T-helper 2 cell (primary cell): ENCODE measurements at places on chromosomes 11 and 22.

- no peak for DNase-seq
These were observed 32.5 kb downstream of the MICAL2 start for GRCh38 chr11:12142909-12143308.

DNA sequence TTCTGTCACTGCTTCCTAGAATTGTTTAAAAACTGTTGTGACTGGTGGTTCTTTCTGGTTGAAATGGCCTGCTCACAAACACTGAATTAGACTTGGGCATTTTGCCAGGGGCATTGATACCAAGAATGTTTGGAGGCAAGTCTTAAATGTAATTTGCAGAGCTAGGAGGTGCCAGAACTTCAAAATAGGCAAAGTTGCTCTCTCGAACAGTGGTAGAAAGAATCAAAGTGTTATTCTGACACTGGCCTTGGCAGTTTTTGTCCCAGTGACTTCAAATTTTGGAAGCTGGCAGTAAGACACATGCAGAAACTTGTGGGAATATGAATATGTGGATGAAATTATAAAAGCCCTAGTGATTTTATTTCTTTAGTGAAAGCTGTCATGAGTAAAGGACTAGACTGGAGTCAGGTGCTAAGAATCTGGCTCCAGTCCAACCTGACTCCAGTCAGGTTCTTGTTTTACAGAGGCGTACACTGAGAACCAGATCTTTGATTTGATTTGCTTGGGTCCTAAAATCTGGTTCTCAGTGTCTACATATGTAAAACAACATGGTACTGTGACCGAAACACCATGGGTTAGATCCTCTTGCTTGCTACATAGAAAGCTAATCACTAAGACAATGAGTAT, 20.9 kb downstream of the SVIP start:
- DNase-seq: no peak

DNA sequence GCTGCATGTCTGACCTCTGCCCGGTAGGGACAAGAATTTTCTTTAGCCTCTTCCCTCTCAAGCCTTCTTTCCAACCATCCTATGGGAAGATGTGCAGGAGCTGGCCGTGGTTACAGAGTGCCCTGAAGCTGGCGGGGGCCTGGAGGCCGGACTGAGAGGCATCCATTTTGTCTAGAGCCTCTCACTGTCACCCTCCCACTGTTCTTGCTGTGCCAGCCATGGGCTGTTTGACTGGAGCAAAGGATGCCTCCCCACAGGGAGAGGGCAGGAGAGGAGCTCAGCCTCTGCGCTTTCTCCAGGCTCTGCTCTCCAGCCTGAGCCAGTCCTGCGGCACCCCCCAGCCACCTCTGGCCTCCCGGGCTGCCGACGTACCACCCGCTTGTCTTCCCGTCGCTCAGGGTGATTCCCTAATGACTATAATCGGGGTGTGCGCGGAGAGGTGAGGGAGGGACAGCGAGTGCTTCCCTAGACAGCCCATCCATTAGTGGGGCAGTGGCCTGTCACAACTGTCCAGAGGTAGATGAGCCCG, 123.8 kb downstream of the NECTIN1 start:
- no peak for DNase-seq

DNA sequence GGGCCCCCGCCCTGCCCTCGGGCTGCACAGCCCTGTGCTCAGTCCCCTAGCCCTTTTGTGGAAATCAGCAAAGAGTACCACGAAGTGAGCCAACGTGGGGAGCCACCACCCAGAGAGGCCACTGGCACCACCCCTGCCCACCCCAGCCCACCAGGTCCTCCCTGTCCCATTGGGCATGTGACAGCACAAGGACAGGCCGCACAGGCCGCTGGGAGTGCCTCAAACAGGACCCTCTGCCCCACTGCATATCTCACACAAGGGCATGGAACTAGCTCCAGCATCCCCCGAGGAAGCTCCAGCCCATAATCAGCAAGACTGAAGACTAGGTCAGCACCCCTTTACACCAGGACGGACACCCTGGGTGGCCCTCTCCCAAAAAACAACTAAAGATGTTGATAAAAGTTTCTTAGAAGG, 29.7 kb downstream of the GNB1L start:
- no peak for DNase-seq

GRCh38 chr11:113474362-113475159, 637 bp downstream of the DRD2 start:
- peak; percentile 17 for DNase-seq

GRCh38 chr11:17148536-17148935, 59.2 kb downstream of the PIK3C2A start:
- DNase-seq: no peak

- DNase-seq: no peak
These were observed 16.9 kb downstream of the SMIM38 start for GRCh38 chr11:69172674-69173073.

DNA sequence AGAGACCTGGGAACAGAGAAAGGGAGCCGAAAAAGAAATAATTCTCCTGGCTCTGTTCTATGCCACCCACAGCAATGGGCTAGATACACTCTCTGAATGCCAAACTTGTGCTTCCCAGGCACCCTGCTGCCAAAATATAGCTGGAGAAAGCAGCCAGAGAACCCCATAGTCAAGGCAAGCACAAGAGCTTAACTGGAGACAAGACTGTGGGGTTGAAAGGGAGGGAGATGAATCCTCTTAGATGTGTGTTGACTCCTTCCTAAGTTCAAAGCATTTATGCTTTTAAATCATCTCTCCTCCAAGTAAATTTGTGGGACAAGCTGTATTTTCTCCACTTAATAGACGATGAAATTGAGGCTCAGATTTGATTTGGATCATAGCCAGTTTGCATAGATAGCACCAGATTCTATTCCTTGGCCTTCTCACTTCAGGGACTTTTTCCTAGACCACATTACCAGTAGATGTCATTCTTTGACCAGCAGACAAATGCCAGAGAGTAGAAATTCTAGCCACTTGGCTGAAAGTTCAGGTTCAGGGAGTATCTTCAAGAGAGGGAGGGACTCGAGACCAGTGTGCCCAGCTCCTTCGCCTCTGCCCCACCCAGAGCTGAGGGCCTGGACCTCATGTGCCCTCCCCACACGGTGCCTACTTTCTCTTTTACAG, 16.5 kb upstream of the ETS1 start:
- no peak for DNase-seq

- no peak for DNase-seq
These were observed 313.6 kb upstream of the ANO3 start for GRCh38 chr11:26018336-26018735.

DNA sequence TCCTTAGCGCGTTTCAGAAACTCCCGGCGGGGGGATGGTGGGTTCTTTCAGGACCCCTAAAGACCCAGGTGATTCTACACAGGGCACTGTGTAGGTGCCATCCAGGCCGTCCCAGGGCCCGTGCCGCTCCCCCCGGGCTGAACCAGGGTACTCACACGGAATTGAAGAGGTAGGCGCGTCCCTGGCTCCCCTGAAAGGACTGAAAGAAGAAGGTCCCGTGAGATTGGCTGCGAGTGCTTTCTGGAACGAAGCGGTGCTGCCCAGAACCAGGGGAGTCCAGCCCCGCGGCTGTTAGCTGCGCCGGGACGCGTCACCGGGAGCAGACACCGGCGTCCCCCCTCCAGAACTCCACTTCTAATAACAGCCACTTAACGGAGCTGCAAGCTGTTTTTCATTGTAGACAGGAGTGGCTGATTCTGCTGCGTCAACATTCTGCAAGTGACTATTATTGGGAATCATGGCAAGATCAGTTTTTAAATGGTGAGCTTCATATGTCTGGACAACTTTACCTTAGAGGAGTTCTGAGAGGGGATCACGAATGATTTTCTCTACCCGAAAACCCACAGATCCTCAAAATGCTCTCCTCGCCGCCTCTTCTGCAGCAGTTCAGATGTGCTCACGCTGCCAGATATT, 31.8 kb downstream of the YPEL1 start:
- no peak for DNase-seq

- no peak for DNase-seq
These were observed 55.6 kb upstream of the LYVE1 start for GRCh38 chr11:10623797-10624761.

GRCh38 chr11:1317432-1317831, 8.0 kb upstream of the TOLLIP start:
- no peak for DNase-seq

DNA sequence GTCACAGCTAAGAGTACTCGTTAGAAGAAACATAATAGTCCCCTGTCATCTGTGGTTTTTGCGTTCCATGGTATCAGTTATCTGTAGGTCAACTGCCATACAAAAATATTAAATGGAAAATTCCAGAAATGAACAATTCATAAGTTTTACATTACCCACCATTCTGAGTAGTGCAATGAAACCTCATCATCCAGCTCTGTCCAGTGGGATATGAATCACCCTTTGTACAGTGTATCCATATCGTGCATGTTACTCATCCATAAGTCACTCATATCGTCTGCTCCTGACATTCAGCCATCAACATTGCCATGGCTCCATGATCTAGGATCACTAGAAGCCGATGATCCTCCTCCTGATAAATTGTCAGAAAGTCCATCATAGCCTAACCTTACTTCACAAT, 174.9 kb upstream of the C11orf87 start:
- no peak for DNase-seq

- DNase-seq: peak; percentile 82
These were observed at the start of gene SERHL2 for GRCh38 chr22:42553475-42554361. Gene SERHL2 (plus strand): TSS chr22:42553956. CDS start chr22:42554021, 65 bp downstream.

DNA sequence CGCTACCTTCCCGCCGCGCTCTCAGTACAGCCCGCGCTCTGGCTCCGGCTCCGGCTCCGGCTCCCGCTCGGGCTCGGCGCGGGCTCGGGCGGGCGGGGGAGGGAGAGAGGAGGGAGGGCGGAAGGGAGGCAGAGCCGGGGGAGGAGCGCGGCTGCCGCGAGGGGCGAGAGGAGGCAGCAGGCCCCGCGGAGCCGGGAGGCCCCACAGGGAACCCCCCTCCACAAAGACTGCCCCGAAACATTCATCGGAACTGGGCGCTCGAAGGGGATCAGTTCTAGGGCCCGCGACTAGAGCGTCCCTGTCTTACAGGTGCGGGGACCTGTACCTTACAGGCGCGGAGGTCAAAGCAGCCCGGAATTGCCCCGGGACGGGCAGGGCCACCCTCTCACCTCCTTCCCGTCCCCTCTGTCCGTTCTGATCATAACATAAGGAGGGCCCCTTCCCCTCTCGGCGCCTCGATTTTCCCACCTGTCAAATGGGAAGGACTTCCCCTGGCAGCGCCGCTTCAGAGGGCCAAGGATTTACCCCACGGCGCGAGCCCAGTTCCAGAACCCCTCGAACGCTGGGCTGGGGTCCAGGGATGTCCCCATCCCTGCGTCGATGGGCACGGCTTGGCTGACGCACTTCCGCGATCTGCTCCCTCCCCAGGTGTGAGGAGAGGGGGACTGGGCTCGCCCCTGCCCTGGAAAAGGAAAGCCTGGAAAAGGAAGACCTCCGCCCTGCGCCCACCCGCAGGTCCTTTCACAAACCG, at the start of gene SHISA8:
SHISA8 (minus strand) TSS at position 40 of the 751 bp plus-strand sequence. CDS start 407 bp downstream, outside the sequence.
- peak; percentile 54 for DNase-seq

GRCh38 chr11:3135481-3136440, 29.3 kb downstream of the OSBPL5 start:
- no peak for DNase-seq

GRCh38 chr11:965206-965775, 39.6 kb downstream of the AP2A2 start:
- DNase-seq: no peak

DNA sequence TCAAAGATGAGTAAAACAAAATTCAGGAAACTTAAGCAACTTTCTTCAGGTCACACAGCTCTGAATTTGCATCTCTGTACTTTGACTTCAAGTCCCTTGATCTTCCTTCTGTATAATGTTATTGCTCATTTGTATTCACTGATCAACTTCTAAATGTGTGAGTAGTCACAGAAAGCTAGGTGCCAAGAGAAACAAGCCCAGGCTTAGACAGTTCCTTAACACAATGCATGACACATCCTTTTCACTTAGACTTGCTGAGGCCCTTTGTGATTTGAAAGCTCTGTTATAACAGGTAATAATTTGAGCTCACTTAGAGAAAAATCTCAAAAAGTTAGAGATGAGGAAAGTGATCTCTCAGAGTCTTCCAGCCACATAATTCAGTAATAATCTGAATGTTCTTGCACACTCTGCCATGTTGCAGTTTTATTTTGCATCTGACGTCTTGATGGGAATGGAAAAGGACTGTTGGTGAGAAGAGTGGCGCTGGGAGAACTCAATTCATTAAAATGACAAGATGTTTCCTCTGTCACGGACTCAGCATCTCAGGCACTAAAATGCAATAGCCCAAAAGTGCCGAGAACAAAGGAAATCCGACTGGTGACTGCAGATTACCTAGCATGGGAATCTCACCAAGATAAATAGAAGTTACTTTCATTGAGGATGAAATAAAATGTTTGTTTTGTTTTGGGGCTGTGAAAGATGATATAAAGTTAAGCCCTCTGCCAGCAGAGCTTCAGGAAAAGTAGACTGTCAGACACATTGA, 665.3 kb downstream of the OPCML start:
- no peak for DNase-seq

DNA sequence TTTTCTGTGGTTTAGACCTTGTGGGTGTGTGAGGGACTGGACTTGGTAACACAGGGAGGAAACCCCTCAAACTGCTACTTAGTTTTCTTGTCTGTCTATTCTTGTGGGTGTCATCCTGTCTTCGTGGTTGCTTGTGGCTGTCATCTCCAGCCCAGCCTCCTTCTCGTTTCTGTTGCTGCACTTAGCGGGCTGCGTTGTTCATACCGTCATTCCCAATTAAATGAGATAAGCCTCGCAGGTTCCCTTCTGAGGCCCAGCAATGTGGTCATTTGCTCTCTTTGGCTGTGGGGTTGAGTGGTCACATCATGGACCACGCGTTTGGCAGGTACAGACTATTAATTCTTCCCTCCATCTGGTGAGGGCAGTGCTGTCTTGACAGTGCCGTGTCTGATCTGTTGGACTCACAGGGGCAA, 18.8 kb downstream of the PANX1 start:
- DNase-seq: peak; percentile 48

- DNase-seq: no peak
These were observed 5.2 kb upstream of the RASSF10 start for GRCh38 chr11:13003736-13004493.

DNA sequence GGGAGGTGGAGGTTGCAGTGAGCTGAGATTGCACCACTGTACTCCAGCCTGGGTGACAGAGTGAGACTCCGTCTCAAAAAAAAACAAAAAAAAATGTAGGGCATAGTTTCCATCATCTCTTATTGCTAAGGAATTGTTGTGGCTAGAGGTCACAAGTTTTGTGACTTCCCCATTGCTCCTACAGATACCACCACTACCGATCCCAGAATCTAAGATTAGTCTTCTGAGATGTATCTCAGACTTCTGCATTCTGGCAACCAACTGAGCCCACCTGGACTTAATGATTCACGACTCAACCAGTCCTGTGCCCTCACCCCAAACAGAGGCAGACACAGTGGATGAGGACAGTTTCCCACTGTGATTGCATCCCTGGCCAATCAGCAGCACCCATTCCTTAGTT, 148.9 kb downstream of the NECTIN1 start:
- DNase-seq: no peak

DNA sequence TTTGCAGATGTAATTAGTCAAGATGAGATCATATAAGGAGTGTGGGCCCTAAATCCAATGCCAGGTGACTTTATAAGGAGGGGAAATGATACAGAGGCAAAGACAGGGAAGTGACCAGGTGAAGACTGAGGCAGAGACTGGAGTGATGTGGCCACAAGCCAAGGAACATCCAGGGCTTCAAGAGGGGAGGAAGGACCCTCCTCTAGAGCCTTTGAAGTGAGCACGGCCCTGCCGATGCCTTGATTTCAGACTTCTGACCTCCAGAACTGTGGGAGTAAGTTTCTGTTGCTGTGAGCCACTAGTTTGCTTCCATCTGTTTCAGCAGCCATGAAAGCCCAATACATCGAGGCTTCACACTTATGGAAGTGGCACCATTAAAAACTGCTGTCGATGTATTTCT, 78.7 kb downstream of the SHANK2 start:
- no peak for DNase-seq

- DNase-seq: no peak
These were observed 313.3 kb downstream of the NTM start for GRCh38 chr11:131683666-131684065.
